ENCODE measurements at places on chromosomes 2 and 18. TPM values are rescaled to one million over a fixed set of nuclear protein-coding genes. Genes with fewer than 3 reads are reported as not detected.

GRCh38 chr2:111633643-111634042 lies 250.3 kb downstream of the ANAPC1 start:
- no peak for DNase-seq

DNA sequence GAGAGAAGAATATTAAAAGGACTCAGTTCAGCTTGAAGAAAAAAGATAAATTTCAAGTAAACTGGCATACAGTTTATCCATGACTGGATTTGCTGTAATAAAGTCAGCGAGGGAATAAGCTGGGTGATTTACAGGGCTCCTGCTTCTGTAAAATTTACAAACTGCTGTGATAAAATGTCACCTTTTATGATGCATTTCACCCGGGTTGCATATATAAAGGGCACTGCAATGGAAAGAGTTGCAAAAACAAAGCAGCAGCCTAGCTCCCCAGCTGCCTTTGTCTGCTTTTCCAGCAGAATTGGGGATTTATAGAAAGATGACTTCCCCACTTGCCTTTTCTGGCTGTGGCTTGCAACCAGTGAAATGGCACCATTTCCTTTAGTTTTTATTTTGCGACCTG lies 132.5 kb upstream of the LHCGR start:
- no peak for DNase-seq

Gene ALPI
- polyA plus RNA-seq: not detected

Gene ATP6V1C2
- 0.50 TPM for polyA plus RNA-seq

GRCh38 chr2:23993736-23994269 lies 16.1 kb upstream of the MFSD2B start:
- no peak for DNase-seq

Gene CCDC148
- polyA plus RNA-seq: not detected

- DNase-seq: no peak
Observed at GRCh38 chr18:42508683-42509296, 553.8 kb downstream of the PIK3C3 start.

Gene MC4R
- not detected for polyA plus RNA-seq

Gene TTC21B
- 7.6 TPM for polyA plus RNA-seq

DNA sequence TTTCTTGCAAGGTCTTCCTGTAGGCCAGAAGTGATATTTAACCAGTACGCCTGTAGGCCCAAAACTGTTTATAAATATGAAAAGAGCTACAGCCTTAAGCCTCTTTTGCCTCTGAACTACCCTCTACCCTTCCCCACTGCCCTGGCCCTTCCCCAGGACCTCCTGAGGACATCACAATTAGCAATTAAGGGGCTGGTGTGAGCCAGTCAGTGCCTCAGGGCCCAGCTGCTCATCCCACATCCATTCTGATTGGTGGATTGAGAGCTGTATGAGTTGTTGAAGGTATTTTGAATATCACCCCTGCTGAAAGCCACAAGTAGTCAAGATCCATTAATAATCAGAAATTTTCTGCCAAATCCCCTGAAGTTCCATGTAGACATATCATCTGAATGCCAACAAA lies 126.3 kb upstream of the TACR1 start:
- DNase-seq: no peak

Gene IHH
- polyA plus RNA-seq: not detected

Gene KYNU
- polyA plus RNA-seq: 53.2 TPM

Gene PRKAG3
- polyA plus RNA-seq: not detected

Gene VWA3B
- polyA plus RNA-seq: not detected

DNA sequence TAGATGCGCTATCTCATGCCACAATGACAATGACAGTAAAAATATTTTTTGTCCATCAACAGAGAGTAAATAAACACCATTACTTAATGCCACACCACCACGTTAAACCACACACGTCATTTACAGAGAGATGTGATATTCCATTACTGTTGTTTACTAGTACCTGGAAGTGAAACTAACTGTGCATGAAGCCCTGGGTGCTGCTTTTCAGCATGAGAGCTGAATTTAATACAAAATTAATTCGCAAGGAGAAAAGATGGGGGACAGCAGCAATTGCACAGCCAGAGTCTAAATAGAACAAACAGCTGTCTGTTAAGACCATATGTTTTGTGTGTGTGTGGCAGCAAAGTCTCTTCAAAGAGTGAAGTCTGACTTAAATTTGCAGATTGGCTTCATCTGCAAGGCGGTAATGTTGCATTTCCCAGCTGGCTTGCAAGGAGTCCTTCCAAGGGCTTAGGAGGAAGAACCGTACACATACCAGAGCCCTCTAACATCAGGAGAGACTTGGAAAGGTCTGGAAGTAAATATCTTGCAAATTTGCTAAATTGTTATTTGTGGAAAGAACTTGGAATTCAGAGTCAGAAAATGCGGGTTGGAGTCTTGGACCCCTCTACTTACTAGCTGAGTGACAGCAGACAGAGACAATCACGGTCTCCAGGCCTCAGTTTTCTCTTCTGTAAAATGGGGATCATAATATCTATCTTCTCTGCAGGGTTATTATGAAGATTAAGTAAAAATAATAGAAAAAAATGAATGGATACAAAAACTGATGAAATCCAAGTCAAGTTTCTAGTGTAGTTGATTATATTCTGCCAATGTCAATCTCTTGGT lies 127.6 kb downstream of the ALPK2 start:
- DNase-seq: peak; percentile 14

DNA sequence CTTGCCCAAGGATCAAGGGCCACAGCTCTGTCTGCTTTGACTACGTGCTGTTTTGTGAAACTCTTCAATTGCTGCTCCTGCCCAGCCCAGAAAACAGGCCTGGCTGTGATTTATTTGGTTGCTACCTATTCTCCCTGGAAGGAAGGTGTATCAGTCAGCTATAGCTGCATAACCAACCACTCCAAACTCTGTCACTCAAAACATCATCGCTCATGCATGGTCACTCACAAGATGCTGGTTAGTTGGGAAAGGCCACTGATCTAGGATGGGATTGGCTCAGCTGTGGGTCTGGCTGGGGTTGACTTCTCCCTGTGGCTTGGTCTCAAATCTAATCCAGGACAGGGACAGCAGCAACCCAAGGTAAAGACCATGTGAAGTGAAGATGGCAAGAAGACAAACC lies 14.6 kb downstream of the TEX51 start:
- no peak for DNase-seq

- DNase-seq: no peak
Observed at GRCh38 chr2:195596840-195597239, 60.2 kb upstream of the SLC39A10 start.

DNA sequence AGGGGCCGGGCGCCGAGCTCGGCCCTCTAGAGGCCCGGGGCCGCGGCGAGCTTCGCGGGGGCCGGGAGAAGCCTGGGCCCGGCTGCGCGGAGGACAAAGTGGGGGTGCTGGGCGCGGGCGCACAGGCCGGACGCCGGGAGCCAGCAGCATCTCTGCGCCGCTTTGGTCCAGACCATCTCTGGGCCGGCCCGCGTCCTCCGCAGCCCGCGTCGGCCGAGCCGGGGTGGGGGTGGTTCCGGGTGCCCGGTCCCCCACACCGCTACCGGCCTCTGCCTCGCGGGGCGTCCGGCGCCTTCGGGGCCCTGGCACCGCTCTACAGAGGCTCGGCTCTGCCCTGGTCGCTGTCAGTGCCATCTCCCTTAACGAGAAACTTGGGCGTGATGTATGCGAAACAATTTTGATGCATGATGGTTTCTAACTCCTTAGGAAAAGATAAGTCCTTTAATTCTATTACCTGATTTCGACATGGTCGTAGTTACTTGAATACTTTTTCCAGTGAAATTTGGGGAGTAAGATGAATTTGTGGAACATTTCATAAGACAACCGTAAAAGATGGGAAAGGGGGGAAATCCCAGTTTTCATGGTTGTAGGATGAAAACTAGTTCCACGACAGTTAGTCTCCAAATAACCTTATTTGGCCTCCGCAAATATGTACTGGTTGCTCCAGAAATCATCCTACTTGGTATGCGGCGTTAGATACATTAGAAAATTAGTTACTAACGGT lies 562 bp downstream of the TWSG1 start:
- DNase-seq: peak; percentile 29

Gene ATP8B1
- not detected for polyA plus RNA-seq

GRCh38 chr2:85401844-85402243 lies 8.3 kb downstream of the CAPG start:
- DNase-seq: no peak

Gene GPR17
- polyA plus RNA-seq: not detected

All from naive B cell (primary cell).